ENCODE measurements at places on chromosomes 2 and 18.

DNA sequence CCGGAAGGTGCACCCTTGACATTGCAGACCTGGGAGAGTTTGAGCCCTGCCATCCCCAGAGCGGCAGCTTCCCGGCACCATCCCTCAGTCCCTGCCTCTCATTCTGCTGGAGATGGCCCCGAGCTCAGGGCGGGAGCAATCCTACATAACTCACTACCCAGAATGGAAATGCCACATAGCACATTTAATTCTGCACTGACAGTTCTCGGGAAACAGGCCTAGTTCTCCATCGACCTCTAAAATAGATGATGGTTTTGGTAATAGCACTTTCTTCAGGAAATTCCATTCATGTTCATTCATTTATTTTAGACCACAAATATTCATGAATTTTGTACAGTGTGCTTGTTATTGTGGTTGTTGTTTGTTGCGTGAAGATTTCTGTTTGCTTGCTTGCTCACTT is 92.9 kb upstream of the SLC14A2 start:
- peak; percentile 30 for DNase-seq

DNA sequence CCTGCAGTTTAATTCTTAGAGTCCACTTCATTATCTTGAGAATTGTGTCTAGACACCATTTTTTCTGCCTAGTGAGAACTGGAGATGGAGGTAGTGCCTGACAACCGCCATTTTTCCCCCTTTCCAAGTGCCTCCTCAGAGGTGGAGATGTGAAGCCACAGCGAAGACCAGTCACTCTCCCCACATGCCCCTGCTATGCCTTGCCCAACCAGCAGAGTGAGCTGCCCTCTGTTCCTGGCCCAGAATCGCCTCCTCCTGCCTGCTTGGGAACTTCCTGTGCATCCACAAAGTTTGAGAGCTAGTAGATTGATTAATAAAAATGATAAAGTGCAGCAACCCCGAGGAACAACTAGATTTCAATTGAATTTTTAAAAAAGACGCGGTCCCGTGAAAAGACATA is 123.3 kb downstream of the CLIP4 start:
- peak; percentile 45 for DNase-seq

- no peak for DNase-seq
Measured at GRCh38 chr2:207139552-207139951, 26.2 kb downstream of the KLF7 start.

- DNase-seq, result peak; percentile 29
Measured at GRCh38 chr18:66632756-66633155, 28.9 kb upstream of the CDH19 start.

DNA sequence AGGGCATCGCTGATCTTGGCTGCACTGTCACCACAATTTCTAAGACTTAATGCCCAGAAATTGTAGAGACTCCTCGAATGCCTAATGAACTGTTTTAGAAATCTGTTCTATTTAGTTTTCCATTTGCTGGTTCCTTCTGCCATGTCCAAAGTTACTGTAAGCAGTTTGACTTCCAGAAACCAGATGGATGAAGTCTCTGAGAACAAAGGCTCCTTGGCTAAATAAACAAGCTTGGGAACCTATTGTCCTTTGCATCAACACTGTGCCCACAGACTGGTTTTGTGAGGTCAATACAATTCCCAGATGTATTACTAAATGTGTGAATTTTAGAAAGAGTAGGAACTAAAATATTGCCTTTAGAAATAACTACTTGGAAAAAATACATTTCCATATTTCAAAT is 600.2 kb downstream of the NYAP2 start:
- peak; percentile 74 for DNase-seq

DNA sequence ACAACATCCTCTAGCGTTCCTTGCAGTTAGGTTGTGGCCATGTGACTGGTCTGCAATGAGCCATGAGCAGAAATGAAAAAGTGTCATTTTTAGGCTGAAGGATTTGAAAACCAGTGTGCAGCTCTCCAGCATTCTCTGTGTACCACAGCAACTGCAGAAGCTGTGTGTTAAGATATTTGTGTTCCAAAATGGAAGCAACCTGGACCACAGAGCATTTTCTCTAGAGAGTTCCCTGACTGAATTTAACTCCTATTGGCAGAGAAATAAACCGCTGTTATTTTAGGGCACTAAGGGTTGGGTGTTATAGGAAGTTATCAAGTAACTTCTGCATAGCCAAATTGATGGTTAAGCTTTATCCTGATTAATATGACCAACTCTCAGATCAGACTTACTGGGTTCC is 257.2 kb upstream of the THUMPD2 start:
- DNase-seq, result no peak

- DNase-seq, result no peak
Measured at GRCh38 chr2:239827523-239827890, 197.6 kb downstream of the NDUFA10 start.

- no peak for DNase-seq
Measured at GRCh38 chr2:156470975-156471583, 34.9 kb downstream of the GPD2 start.

- no peak for DNase-seq
Measured at GRCh38 chr2:188979187-188980114, 5.3 kb downstream of the COL3A1 start.

- DNase-seq, result no peak
Measured at GRCh38 chr2:174036825-174037224, 71.7 kb upstream of the SP3 start.

- DNase-seq, result no peak
Measured at GRCh38 chr2:202910698-202911097, 775 bp downstream of the WDR12 start.

Data from fibroblast of pulmonary artery (primary cell).